ENCODE measurements at places on chromosomes 6 and 20.

DNA sequence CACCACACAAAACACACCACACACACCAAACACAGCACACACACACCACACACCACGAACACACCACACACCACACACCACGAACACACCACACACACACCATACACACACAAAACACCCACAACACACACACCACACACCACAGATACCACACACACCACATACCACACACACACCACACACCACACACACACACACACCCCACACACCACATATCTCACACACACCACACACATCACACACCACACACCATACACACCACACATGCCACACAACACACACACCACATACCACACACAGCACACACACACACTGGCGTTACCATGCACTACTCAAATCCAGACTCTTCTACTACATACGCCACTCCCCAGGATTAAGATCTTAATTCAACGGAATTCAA is 118.9 kb upstream of the THBS2 start:
- no peak for DNase-seq

DNA sequence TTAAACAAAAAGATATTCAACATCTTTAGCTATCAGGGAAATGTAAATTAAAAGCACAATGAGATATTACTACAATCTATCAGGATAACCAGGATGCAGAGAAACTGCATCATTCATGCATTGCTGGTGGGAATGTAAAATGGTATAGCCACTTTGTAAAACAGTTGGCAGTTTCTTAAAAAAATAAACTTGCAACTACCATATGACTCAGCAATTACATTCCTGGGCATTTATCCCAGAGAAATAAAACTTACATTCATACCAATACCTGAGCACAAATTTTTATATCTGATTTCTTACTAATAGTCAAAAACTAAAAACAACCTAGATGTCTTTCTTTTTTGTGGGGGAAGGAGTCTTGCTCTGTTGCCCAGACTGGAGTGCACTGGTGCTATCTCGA is 190.3 kb upstream of the TAB2 start:
- DNase-seq = no peak

GRCh38 chr6:52328729-52329128 is 33.2 kb upstream of the PAQR8 start:
- DNase-seq = peak; percentile 29

DNA sequence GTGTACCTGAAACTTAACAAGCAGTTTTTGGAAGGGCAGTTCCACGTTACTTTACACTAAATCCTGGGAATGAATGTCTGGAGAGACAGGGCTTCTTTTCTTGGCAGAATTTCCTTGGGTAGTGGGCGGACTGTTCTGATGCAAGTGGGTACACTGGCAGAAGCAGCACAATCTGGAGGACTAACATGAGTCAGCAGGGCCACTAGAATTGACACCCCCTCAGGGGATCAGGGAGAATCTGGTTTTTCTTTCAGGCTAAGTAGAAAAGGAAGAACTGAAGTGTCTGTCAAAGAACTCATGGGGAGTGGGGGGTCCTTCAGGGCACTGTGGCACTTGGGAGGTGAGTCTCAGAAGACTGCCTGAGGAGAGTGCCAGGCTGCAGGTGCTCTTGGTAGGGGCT is 34.6 kb downstream of the PANK2 start:
- no peak for DNase-seq

DNA sequence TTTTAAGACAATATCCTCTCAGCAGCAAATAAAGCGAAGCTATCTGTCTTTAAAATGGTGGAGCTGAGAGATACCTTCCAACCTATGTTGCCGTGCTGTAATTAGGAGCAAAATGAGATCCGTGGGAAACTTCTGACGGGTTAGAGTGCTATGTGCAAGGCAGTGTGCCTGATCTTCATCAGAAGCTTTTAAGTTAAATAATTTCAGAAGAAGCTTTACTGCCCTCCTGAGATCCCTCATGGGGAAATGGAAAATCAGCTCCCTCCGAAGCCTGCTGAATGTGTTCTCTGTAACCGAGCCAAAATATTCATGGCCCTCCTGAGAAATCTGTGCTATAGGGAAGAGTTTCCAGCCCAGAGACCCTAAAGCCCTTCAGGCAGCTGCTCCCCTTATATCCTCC is 43.7 kb upstream of the TBC1D7 start:
- no peak for DNase-seq

DNA sequence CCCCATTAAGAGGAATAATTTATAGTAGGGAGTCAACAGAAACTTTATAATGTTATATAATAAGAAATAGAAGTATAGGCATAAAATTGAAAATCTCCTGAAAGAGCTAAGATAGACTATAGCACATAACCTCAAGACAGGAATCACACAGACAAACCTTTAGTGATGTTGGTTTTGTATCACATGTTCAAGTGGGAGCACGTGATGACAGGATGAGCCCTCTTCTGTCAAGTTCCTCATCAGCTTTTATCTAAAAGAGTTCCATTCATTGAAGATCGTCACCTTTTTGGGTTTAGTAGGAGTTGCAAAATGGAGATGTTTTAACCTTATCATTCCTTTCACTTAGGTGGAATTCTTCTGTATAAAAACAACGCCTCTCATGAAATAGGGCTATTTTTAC is 127.0 kb downstream of the MCHR2 start:
- DNase-seq = no peak
